ENCODE measurements at places on chromosomes 6 and 20.

DNA sequence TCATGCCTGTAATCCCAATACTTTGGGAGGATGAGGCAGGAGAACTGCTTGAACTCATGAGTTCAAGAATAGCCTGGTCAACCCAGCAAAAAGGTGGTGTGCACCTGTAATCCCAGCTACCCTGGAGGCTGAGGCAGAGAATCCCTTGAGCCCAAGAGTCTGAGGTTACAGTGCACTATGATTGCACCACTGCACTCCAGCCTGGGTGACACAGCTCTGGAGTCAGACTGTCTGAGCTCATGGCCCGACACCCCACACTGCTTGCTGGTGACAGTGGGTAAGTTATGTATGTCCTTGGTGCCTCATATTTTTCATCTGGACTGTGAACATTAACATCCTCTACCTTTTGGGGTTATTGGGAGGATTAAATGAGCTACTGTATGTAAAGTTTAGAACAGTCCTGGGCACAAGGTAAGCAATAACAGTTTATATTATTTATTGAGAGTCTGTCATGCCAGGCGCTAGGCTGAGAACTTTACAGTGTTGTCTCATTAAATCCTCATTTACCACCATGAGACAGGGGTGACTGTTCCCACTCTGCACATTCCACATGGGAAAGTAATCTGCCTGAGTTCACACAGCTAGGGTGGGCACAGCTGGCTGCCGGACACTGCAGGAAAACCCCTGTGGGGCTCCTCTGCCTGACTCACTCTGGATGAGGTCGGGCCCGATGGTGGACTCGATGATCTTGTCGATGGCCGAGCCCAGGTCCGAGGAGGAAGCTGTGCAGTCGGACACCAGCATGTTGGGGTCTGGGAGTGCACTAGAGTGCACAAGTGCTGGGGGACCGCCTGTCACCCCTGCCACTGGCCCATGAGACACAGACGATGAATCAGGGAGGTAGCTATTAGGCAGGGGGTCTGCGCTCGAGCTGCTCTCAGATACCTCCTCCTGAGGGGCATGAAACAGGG is 2.9 kb downstream of the ZNF335 start:
- DNase-seq: no peak

DNA sequence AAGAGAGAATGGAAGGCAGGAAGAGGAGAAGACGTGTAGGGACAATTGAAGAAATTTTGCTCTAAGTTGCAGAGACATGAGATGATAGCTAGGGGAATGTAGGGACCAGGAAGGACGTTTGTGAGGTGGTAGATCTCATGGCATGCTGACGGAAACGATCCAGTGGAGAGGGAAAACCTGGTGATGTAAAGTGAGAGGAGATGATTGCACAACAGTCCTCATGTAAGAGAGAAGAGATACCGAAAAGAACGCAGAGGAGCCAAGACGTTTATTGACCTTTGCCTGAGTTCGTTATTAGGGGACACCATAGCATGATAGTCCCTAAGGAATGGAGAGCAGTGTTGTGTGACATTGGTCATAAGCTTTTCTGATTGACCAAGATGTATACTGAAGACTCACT is 55.3 kb downstream of the IGF2R start:
- DNase-seq: no peak

GRCh38 chr20:12695937-12696336 is 312.8 kb upstream of the SPTLC3 start:
- no peak for DNase-seq

- DNase-seq: no peak
These were observed 85.3 kb downstream of the TRMT6 start for GRCh38 chr20:5864873-5865587.

GRCh38 chr6:75656479-75656878 is 54.8 kb downstream of the SENP6 start:
- no peak for DNase-seq

DNA sequence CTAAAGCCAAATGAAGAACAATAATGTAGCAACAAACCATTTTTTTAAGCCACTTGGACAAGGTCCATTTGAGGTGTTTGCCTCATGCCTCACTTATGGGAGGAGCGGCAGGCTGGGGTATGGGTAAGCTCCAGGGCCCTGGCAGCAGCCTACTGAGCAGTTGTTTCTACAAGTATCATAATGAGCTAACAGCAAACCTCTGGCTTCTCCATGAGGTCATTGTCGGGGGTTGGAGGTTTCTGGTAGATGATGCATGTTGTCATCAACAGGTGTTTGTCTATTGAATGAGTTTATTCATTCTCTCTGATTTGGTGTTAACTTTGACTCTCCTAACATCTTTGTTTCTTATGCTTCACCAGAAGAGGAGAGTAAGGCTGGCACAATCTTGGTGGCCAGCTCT is 150.7 kb downstream of the TBC1D7 start:
- DNase-seq: no peak

DNA sequence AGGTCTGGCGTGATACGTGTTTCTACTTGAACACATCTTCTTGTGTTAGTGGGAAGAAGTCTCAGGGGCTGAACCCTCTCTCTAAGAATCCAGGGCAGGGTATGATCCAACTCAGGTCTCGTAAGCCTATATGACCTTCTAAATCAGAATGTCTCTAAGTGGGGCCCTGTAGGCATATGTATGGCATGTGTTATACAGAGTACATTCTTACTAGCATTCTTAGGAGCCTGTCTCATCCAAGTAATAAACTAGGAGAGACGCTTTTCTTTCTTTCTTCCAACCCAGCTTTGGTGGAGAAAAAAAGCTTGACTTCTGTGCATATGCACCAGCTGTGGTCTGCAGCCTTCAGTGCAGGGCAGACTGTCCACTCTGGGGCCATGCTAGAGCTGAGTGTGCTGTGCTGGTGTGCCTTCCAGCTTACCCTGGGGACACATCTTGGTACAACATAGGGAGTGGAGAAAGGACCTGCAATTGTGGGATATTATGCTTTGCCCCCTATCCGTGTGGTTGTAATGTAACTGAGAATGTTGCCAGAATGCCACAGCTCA is 47.3 kb downstream of the L3MBTL3 start:
- DNase-seq: no peak

DNA sequence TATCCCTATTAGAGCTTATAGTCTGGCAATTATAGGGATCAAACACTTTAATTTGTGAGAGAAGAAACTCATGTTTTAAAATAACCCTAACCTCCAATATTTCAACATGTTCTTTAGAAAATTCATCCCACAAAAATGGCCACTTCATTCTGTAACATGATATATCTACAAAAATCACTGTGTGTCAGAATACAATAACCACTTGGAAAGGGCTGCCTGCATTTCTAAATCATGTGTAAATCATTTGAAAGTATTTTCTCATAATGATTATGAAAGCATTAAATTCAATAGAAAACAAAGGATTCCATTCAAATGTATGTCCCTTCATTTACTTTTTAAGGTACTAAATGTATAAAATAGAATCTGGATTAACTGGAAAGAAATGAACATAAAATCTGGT is 101.4 kb upstream of the NHSL1 start:
- DNase-seq: no peak

GRCh38 chr6:165729307-165729936 is 66.4 kb upstream of the PDE10A start:
- no peak for DNase-seq

- no peak for DNase-seq
These were observed 589.8 kb downstream of the BCKDHB start for GRCh38 chr6:80696268-80696667.

- DNase-seq: no peak
These were observed 23.5 kb downstream of the BICRAL start for GRCh38 chr6:42805297-42805861.

- no peak for DNase-seq
These were observed 20.7 kb upstream of the CGA start for GRCh38 chr6:87115402-87116135.

DNA sequence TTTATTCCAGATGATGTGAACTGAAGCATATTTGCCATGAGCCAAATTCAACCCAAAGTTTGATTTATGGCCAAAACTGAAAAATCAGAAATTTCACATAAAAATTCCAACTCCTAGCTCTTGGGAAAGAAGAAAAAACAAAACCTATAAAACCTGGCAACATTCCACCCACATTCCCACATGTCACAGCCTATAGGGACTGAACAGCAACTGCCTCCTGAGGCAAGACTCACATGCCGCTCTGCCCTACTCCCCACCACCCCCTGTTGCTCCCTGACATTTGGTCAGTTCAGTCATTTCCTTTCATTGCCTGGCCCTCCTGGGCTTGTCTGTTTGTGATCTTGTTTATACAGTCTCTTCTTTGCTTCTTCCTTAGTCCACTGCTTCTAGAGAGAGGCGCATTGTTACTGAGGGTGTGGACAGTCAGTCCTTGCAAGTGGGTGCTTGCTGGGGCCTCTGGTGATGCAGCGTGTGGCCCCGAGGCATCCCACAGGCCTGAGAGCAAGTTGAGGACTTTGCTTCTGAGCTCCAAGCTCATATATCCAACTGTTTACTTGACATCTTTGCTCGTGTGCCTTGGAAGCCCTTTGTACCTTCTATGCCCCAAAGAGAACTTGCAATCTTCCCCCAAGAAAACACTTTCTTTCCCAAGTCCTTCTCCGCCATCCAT is 31.4 kb downstream of the NFATC2 start:
- no peak for DNase-seq

DNA sequence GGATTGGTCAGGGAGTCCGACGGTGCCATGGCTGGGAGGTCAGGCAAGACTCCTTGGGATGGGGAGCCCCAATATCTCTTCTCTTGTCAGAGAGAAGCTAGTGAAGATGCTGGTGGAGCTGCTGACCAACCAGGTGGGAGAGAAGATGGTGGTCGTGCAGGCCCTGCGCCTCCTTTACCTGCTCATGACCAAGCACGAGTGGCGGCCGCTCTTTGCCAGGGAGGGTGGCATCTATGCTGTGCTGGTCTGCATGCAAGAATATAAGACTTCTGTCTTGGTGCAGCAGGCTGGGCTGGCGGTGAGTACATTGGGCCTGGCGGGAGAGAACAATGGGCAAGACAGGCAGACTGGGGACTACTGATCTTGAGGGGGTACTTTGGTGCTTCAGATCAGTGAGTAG is 10.9 kb downstream of the CUL9 start:
- DNase-seq: no peak

GRCh38 chr20:55704458-55704857 is 300.9 kb downstream of the CBLN4 start:
- DNase-seq: no peak

DNA sequence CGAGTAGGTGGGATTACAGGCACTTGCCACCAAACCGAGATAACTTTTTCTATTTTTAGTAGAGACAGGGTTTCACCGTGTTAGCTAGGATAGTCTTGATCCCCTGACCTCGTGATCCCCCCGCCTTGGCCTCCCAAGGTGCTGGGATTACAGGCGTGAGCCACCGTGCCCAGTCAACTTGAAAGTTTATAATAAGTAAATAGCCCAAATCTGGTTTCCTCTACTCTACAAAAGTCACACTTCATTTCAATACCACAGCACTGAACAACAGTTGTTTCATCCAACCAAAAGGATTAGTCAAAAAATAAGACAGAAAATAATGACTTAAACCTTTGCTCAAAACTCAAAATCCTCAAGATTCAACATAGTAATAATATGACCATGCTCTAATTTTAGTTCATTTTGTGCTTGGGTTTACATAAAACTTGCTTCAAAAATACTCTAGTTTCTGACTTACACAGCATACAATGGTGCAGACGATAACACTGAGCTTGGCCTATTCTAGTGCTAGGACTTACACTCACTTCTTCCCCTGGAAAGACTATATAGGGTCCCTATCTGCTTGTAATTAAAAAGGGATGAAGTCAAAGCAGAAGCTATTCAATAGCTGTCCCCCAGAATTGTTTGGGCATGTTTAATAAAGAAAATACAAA is 56.7 kb downstream of the NT5E start:
- DNase-seq: no peak

GRCh38 chr20:42686057-42686456 is 503.6 kb downstream of the PTPRT start:
- DNase-seq: no peak

- DNase-seq: no peak
These were observed 686 bp downstream of the TMEM170B start for GRCh38 chr6:11538052-11538818.

DNA sequence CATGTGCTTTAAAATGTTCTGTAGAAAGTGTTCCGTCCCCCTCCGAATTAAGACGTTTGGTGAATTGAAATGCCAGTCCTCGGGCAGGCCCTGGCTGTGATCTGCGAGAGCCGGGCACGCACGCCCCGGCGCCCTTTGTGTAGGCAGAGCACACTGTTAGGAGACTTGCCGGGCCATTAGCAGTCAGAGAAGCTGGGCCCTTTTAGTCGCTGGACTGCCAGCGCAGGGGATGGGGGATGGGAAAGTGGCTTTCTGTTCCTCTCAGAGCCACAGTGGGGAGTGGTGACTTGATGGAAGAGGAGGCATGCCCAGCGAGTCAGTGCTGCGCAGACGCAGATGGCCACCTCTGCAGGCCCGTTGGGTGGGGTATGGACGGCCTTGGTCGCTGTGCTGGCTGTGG is 2.2 kb downstream of the PPP1R3G start:
- DNase-seq: no peak

- DNase-seq: no peak
These were observed 1.1 kb downstream of the ESR1 start for GRCh38 chr6:151808371-151809241.

DNA sequence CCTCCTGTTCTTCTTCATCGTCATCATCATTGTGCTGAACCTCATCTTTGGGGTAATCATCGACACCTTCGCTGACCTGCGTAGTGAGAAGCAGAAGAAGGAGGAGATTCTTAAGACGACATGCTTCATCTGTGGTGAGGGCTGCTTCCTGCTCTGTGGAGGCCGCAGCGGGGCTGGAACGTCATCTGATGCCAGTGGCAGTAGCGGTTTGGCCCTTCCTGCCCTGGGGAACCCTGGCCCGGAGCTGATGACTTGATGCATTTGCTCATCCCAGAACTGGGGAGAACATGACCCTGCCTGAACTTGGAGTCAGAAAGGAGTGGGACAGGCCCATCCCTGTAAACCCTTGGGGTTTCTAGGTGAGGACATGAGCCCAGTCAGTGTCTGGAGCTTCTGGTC is 18.7 kb downstream of the UQCC2 start:
- peak; percentile 40 for DNase-seq

DNA sequence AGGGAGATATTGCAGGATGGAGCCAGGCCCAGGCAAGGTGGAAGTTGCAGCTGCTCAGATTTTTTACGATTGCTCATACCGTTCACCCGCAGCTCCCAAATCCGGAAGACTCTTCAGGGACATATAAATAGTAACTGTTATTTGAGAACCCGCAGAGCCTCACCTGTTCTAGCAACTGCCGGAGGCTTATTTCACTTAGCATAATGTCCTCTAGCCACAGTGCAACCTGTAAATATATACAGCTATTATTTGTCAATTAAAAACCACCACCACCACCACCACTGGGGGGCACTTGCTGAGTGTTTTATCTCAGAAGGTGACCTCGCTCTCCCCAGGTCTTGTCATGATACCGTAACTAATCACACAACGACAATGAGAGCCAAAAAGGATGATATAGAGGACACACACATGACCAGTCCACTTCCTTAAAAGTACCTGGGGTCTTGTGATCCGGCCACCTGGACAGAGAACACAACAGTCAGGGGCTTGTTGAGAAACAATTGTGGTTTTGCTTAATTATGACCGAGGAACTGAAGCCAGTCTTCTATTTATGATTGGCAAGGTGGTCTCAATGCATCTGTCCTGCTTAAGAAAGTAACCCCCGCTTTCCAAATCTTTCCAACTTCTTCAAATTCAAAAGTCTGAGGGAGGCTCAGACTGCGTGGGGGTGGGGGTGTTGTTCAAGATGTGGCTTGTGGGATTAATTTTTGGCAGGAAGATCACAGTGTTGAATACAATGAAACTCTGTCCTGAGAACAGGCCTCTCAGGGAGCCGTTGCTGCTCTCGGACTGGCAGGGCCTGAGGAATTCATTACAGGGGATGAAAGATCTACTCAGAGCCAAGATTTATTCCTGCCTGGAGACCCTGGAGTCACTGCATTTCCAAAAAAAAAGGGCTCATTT is 107.7 kb upstream of the PRND start:
- DNase-seq: peak; percentile 49

- no peak for DNase-seq
These were observed 58.4 kb upstream of the IER3 start for GRCh38 chr6:30802731-30803130.

Measured in activated CD8-positive, alpha-beta memory T cell treated with anti-CD3 and anti-CD28 coated beads for 1 hour (primary cell).